ENCODE measurements at places on chromosomes 6 and 20.

GRCh38 chr20:51661609-51662178, 106.5 kb downstream of the ATP9A start:
- DNase-seq, result no peak

- DNase-seq, result no peak
These were observed 250.8 kb upstream of the PRDM1 start for GRCh38 chr6:105835373-105835772.

DNA sequence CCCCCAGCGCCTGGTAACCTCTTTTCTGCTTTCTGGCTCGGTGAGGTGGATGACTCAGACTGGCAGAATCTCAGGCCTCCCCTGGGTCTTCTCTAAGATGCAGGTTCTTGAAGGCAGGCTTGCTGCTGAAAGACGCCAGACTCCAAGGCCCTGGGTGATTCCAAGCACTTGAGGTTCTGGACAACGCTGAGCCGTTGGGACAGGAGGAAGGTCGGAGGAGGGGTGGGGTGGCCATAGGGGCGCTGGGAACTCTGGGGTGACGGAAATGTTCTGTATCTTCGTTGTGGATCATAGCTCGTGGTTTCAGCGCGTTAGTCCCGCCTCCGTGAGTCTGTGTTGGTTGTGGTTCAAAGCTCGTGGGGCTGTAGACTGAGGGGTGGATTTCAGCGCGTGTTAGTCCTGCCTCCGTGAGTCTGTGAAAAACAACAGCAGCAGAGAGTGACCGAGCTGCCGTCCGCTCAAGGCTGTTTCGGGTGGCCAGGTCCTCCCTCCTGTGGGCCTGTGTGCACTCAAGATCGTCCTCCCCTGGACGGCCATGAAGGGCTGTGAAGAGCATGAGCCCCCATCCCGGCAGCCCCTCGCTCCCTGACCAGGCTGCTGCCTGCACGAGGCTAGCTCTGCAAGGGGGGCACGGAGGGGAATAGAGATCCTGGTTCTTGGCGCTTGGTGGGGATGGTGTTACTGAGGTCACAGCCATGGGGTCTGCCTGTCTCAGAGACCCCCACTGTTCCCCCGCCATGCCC, 7.7 kb downstream of the NTSR1 start:
- DNase-seq, result no peak

DNA sequence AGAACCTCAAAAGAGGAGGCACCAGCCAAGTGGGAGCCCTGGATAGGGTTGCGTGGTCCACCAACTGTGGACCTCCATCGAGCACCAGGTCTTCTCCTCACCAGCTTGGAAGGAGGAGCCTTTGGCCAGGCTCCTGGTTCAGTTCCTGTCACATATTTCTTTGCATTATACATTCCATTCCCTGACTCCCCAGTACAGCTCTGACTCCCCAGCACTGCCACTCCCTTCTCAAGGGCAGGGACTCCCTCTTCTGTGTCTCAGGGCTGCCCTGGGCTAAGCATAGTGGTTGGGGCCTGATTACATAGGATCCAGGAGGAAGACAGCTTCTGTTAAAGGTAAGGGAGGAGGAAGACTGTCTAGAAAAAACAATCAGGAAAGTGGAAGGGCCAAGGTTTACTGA, 91.1 kb downstream of the MRPL14 start:
- no peak for DNase-seq

GRCh38 chr6:152734630-152735029, 16.0 kb upstream of the VIP start:
- DNase-seq, result no peak

DNA sequence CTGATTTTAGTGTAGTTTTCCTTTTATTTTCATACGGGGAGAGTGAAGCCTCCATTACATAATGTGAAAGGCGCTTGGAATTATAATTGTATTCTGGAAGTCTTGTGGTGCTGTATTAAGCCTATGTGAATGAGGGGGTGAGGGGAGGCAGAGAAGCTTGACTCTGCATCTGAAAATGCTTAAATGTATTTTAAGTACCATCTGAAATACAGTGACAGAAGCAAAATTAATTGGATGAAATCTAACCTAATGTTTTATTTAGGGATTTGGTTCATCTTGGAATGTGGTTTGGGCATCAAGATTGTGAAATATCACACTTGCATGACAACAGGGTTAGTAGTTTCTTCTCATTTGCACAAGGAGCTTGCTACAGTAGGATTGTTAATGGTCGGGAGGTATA, 41.2 kb downstream of the TMEM200A start:
- DNase-seq, result no peak

- no peak for DNase-seq
These were observed 94.4 kb downstream of the TOX2 start for GRCh38 chr20:44008806-44009678.

DNA sequence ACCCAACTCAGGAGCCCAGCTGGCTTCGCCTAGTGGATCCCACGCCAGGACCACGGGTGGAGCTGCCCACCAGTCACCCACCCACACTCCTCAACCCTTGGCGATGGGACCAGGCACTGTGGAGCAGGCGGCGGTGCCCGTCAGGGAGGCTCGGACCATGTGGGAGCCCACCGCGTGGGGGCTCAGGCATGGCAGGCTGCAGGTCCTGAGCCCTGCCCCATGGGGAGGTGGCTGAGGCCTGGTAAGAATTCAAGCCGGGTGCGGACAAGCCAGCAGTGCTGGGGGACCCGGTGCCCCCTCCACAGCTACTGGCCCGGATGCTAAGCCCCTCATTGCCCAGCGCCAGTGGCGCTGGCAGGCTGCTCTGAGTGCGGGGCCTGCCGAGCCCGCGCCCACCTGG, 123.1 kb upstream of the LGSN start:
- DNase-seq, result no peak

DNA sequence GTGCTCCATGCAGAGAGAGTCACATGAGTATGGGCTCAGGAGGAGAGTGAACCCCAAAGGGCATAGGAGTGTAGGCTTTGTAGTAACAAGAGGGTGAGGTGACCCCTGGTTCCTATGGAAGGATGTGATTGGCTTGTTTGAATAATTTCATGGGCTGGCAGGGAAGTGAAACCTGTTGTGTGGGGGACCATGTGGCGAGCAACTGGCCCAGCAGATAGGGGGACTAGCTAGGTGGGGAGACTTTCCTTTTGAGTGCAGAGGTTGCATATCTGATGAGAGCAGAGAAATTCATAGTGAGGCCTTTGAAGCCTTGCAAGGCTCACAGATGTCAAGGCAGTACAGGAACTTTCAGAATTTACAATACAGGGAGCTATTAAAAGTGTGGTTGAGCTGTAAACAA, 247.9 kb upstream of the SLC35B3 start:
- DNase-seq, result no peak

DNA sequence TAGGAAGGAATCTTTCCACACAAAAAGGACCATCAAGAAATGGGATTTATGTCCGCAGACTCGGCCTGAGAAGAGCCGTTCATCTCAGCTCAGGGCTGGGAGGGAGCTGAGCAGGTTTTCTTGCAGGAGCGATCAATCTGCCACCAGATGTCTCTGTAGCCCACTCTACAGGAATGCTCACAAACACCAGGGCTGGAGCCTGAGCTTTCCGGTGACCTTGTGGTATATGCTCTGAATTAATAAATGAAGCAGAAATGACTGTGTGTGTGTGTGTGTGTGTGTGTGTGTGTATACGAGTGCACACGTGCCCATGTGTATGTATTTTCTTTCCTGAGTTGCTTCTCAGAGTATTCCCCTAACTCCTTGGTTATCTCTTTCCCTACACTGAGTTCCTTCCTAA, 12.0 kb downstream of the CD83 start:
- peak; percentile 62 for DNase-seq

DNA sequence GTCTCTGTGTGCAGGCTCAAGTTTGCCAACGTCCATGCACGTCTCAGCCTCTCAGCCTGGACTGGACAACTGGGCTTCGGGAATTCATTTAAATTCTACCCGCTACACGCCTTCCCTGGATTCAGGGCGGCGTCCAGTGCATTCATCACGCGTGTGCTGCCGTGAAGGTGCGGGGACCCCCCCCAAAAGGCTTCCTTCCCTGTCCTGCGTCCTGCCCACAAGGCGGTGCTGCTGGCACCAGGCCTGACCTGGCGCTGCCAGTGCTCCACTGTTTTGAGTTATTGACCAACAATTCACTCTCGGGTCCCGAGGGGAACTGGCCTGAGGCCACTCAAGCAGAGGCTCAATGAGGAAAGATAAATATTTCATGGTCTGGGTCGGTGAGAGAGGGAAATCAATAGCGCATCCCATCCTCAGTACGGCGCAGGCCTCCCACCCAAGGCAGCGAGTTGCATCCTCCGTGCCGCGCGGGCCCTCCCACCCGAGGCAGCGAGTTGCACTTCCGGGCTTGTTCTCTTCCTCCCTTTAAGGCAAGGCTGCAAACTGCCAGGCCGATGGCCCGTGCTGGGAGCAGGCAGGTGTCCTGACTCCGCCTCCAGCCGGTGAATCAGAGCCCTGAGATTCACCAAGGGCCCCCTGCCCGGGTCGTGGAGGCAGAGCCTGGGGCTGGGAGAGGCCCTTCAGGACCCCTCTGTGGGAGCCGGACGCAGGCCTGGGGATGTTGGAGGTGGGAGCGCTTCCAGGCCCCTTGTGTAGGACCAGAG, 22.8 kb upstream of the BHLHE23 start:
- DNase-seq, result peak; percentile 7

DNA sequence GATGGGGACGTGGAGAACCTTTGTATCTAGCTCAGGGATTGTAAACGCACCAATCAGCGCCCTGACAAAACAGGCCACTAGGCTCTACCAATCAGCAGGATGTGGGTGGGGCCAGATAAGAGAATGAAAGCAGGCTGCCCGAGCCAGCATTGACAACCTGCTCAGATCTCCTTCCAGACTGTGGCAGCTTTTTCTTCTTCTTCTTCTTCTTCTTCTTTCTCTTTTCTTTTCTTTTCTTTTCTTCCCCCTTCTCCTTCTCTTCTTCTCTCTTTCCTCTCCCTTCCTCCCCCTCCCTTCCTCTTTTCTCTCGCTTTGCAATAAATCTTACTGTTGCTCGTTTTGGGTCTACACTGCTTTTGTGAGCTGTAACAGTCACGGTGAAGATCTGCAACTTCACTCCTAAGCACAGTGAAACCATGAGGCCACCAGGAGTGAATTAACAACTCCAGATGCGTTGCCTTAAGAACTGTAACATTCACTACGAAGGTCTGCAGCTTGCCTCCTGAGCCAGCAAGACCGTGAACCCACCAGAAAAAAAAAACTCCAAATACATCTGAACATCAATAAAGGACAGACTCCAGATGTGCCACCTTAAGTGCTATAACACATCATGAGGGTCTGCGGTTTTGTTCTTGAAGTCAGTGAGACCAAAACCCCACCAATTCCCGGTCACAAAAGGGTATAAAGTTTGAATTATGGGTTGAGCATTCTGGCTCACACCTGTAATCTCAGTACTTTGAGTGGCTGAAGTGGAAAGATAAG, 19.6 kb upstream of the SERPINB1 start:
- DNase-seq, result no peak

DNA sequence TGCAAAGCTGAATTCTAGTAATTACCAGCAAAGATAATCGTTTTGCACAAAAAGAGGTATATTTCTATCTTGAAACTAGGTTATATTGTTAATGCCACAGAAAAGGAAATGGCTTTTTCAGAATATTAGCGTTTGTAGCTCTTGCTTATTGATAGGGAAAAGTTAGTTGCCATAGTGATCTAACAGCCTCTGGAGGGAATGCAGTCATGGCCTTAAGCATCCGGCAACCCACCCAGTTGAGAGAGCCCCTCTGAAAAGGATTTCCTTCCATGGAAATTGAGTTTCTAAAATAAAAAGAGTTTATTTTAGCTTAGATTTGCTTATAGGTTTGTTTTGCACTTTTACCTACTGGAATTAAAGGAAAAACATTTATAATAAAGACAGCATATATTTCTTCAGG, 224.5 kb downstream of the BCKDHB start:
- DNase-seq, result no peak

- DNase-seq, result peak; percentile 75
These were observed 29.0 kb upstream of the TBPL1 start for GRCh38 chr6:133923938-133924593.

DNA sequence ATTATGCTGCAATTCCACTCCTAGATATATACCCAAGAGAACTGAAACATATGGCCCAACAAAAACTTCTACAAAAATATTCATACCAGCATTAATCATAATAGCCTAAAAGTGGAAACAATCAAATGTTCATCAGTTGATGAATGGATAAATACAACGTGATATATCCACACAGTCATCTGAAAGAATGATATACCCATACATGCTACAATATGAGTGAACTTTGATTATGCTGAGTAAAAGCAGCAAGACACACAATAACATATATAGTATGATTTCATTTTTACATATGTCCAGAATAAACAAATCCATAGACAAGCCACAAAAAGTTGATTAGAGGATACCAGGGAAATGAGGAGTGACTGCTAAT, 30.7 kb downstream of the CDK19 start:
- no peak for DNase-seq

DNA sequence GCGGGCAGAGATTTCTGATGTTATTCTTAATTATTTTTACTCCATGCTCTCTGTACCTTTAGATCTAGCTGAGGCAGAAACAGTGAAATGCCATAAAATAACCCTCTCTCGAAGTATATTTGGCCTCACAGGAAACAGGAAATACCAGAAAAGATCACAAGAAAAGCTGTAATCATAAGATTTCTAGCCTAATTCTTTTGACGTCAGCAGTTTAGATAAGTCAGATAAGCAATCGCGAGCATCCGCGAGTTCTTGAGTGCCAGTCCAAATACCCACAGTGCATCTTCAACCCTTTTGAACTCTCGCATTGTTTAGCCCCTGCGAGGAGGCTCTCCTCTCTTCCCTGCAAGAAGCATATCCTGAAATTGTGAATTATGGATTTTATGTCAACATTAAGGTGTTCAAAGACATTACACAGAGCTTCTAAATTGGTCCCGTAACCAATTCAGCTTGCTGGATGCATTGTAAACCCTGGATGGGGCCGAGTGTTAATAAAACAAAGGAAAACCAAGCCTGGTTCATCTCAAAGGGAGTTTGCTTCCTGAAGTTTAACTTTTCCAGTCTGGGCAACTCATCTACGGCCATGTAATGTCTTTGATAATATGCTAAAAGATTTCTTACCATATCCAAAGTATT, 198.9 kb downstream of the MTFR2 start:
- DNase-seq, result no peak

DNA sequence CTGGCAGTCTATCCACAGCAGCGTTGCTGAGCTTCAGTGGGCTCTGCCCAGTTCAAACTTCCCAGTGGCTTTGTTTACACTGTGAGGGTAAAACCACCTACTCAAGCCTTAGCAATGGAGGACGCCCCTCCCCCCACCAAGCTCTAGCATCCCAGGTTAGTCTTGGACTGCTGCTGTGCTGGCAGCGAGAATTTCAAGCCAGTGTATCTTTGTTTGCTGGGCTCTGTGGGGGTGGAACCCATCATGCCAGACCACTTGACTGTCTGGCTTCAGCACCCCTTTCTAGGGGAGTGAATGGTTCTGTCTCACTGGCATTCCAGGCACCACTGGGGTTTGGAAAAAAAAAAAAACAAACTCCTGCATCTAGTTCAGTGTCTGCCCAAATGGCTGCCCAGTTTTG, 249.7 kb upstream of the SYNCRIP start:
- no peak for DNase-seq
